NCI-H1105 treated with DMSO at 0.1 percent for 48 hours (cell line): ENCODE measurements at places on chromosomes 5 and 9.

GRCh38 chr9:27033815-27034403, 28.4 kb upstream of the LRRC19 start:
- DNase-seq = peak; percentile 52

DNA sequence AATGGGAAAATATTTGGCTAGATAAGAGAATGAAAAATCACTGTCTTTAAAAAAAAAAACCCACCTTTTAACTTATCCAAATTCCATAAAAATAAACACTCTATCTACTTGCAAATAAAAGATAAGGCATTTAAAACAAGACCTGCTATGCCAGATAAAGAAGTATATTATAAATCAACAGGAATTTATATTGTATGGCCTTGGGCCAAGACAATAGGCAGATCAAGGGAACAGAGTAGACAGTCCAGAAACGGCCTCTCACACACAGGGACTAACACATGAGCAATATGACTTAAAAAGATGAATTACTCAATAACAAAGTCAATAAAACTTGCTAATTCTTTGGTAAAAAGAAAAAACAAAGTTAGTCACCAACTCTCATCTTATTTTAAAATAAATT, 34.7 kb upstream of the ICE1 start:
- DNase-seq = no peak

DNA sequence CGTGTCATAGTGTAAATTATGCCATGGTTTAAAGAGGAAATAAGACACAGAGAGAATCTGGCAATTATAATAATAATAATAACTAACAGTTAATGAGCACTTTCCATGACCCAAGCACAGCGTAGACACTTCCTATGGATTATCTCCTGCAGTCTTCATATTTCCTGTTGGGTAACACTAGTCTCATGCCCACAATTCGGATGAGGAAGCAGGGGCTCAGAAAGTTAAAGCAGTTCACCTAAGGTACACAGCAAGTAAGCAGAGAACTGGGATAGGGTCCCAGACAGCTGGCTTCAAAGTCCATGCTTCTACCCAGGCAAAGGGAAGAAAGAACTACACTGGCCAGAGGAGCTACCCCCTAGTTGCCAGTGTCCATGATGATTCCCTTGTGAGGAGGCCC, 27.9 kb upstream of the TGFBI start:
- no peak for DNase-seq

- no peak for DNase-seq
Measured at GRCh38 chr9:92725266-92725545, 39.4 kb downstream of the BICD2 start.

DNA sequence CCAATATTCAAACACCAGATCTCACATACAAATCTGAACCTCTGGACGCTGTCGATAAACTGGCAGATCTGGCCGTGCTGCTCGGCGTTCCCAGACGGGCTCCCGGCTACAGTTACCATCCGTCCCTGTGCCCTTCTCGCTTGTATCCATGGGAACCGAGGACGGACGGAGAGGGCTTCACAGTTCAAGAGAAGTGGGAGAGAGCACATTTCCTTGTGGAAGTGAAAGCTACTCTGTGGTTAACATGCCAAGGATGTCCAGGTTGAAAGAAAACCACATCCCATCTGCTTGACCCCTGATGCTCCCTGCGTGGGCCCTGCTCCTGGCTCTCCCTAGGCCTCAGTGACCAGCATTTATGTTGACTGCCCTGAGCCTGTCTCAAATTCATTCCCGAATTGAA, 6.3 kb upstream of the DBN1 start:
- DNase-seq = no peak

- no peak for DNase-seq
Measured at GRCh38 chr5:65172486-65173129, 309.1 kb downstream of the ADAMTS6 start.
